ENCODE measurements at places on chromosomes 3 and 15. TPM values are rescaled to one million over a fixed set of nuclear protein-coding genes. Genes with fewer than 3 reads are reported as not detected.

- DNase-seq = no peak
Observed at GRCh38 chr15:68749793-68750192, 70.9 kb downstream of the ANP32A start.

DNA sequence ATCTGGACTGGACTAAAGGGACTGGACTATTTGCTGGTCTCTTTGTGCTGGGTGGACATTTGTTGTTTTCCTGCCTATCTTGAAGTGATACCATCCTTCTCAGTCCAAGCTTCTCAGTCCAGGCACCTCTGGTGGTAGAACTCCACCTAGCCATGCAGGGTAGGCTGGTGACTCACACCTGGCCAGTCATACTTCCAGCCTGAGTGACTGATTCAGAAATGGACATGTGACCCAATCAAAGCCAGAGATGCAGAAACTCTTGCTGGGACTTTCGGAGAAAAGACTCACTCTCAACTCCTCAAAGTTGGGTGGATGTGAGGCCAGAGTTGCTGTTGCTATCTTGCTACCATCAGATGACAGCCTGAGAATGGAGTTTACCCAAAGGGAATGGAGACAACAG, 5.6 kb upstream of the ASB14 start:
- DNase-seq = no peak

DNA sequence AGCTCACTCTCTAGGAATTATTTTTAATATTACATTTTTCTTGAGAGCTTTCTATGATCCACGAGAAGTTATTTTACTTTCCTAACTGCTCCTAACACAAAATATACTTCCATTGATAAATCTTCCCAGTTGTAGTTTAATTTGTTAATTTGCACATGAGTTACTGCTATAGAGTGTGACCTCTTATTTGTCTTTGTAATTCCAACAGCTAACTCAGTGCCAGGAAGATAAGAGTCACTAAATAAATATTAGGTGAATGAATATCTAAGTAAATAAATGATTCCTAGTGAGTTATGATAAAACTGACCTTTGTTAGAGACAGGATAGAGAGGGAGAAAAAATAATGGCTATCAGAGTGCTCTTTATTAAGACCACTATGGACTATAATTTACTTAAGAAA, 319.9 kb downstream of the NAALADL2 start:
- DNase-seq = no peak

DNA sequence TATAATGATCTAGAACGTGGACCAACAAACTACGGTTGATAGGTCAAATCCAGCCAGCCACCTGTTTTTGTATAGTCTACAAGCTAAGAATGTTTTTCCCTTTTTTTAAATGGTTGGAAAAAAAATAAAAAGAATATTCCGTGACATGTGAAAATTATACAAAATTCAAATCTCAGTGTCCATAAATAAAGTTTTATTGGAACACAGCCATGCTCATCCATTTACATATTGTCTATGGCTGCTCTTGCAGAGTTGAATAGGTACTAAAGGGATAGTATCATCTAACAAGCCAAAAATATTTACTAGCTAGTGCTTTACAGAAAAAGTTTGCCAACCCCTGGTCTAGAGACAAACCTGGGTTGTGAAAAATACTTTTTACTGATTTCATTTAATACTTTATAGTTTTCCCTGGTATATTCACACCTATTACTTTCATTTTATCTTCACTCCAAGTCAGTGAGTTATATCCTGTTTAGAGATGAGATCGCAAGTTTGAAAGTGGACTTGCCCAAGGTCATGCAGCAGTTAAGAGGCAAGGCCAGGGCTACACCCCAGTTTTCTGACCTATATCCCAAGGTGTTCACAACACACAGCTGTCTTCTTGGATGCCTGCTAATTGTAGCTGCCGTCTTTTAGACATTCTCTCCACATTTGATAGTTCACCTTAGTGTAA, 58.4 kb downstream of the IGF2BP2 start:
- no peak for DNase-seq

IQCH gene
- total RNA-seq = 1.00 TPM

DNA sequence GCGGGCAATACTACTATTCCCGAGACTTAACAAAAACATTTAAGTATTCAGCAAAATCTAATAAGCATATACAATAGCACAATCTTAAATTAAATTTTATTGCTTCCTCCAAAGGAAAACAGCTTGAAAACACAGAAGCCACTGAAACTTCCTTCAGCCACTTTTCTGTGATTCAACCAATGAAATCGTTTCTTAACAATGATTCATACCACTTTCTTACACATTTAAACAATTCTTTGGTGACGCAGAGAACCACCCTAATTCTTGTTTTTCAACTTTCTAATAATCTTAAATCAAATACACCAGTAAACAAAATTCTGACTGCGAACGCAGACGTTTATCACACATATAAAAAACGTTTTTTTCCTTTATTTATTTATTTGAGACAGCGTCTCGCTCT, 4.1 kb downstream of the TJP1 start:
- no peak for DNase-seq

DNA sequence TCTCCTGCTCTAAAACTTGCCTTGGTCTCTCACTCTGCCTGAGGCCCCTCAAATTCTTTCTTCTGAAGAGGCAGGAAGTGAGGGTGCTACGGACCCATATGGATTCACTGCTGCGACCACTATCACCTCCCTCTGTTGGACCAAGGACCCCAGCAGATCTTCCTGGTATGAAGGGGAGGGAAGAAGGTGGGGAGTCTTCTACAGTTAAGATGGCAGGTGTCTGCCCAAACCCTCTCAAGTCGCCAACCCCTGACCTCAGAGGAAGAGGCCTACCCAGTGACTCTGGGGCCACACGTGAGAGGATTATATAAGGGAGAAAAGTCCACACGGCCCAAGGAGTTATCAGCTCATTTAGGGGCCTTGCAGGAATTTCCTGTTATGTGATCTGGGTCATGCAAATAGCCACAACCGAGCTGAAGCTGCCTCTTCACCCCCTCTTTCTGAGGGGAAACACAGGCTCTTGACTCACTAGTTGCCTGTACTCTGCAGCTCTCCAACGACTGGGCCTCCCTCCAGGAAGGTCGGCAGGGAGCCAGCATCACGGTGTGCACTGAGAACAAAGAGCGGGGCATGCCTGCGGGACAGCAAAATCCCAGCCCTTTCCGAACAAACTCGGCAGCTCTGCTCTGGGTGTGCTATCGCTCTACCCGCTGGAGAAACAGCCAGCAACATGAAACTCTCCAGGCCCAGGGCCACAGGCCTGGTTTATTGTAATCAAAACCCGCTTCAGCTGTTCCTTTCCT, 116.0 kb downstream of the XXYLT1 start:
- no peak for DNase-seq

DNA sequence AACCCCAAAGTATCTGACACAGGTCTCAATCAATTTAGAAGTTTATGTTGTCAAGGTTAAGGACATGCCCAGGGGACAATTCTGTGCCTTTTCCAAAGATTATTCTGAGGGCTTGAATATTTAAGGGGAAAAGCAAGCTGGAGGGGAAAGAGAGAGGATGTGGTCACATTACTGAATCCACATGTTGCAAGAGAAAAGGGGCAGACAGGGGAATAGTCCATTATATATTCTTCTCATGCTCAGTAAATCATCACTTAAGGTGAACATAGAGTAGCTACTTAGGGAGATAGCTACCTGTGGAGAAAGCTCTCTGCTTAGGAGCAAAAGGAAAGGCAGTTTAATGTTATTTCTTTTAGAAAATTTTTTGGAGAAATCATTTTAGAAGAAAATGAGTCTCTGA, 751.6 kb downstream of the SI start:
- no peak for DNase-seq

DNA sequence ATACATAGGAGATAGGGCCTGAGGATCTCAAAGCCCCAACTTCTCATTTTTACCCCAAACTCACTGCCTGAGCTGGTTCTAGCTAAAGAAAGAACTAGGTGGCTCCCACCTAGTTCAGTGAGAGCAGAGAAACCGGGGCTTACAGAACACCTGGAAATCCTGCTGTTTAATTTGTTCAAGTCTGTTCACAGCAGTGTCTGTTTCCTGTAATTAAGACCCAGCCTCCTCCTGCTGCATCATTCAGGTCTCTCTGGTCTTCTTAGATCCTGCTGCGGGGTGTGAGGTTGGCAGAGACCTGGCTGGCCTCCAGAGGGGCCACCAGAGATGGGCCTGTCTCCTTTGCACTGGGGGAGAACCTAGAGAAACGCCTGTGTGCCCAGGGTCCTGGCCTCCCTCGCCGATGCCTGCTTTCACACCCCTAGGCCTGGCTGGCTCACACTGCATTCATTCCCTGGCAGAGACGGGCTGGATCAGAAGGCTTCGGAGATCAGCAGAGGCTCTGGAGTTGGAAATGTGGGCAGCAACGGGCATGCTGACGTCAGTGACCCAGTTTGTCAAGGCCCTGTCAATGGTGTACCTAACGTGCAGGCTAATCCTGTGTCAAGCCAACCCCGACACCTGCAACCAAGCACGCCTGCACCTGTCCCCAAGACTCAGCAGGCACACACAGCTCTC, 4.9 kb upstream of the CHRNA3 start:
- DNase-seq = no peak

GRCh38 chr3:181824961-181825360, 113.2 kb downstream of the SOX2 start:
- no peak for DNase-seq

DNA sequence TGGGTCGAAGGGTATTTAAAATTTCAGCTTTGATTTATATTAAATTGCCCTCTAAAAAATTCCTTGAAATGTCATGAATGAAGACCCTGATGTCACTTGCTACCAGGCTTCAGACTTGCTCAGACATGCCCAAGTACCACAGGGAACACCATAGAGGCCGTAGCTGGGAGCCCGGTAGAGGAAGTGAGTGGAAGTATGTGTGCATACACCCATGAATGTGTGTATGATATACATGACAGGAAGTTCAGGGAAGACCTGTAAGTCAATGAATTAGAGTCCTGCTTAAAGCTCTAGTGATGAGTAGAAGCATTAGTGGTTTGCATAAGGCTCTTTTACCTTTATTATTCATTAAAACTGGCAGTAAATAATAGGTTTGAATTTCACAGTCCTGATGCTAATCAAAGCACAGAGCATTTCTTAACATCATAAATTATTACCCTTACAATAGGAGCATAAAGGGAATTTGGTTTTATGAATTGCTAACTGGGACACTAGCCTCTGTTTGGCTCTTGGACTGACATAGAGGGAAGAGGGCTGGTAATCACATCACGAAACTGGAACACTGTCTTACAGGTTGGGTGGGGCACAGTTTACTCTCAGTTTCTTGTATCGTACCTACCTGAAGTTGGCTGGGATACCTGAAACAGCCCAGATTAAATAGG, 144.4 kb downstream of the CHST2 start:
- no peak for DNase-seq

DNA sequence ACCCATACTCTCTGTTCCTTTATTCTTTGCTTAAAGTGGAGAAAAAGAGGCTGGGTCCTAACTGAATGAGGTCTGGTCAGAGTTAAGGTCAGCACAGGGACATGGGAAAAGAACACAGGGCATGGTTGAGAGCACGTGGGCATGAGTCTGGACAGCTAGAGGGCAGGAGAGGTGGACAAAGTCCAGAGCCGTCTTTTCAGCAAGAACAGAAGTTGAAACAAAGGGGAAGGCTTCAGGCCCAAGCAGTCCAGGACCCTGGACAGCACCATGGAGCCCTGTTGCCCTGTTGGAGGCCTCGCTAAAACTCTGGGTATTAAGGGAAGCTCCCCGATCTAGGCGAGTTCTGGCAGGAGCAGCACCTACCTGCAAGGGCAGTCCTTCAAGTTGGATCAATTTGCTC, 50.7 kb downstream of the XYLB start:
- no peak for DNase-seq

DNA sequence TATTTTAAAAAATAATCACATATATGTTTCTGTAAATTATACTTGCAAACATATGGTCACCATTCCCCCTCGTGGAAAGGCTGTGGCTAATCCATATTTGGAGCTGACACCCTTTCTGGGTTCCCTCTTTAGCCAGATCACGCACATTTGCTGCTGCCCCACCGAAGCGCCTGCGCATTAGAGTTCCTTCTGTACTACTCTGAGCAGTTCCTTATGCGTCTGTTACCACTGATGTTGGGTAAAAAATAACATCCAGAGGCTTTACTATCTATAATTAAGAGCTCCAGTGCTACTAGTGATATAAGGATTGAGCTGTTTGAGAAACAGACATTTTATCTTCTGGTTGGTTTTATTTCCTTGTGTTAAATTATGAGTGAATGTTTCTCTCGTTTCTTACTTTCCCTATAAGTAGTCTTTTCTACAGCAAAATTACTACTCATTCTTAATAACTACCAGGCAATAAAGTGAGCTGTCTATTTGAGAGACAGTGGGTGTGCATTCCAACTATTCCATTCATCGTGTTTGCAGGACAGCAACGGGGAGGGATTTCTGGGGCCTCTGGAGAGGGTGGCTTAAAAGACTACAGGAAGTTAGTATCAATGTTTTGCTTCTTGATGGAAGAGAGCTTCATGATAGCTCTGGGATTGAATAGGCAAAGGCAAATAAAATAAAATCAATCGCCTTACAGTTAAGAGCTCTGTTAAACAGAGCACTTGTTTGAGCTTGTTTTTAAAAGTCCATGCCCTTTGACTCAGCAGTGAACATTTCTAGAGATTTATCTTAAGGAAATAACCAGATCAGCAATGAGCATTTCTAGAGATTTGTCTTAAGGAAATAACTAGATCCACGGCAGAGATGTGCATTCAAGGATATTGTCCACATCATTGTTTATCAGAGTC, 245.2 kb downstream of the CD47 start:
- no peak for DNase-seq

DNA sequence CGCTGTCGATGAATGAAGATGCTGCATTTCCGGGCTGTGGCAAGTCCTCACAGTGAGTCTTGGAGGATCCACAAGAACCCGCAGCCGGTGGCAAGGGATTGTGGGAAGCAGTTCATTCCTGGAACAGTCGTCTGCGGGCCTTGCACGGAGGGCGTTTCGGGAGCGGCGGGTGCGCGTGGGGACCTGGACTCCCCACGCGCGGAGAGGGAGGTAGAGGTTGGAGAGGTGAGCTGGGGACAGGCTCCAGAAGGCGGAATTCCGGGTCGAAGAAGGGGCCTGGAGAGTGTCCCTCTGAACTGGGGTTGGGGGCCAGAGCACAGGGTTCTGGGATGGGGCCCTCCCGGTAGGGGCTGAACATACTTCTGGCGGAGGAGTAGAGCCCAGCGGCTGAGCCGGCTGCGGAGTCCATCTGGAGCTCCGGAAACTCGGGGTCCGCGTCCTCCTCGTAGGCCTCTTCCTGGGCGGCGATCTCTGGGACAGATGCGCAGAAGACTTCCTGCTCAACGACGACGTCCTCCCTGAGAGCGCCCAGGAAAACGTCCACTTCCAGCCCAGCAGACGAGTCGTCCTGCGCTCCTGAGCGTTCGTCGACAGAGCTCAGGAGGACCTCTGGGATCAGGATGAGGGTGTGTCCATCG, 593 bp downstream of the PRR23A start:
- no peak for DNase-seq

GRCh38 chr15:26630857-26631256, 142.0 kb downstream of the GABRB3 start:
- DNase-seq = no peak

DNA sequence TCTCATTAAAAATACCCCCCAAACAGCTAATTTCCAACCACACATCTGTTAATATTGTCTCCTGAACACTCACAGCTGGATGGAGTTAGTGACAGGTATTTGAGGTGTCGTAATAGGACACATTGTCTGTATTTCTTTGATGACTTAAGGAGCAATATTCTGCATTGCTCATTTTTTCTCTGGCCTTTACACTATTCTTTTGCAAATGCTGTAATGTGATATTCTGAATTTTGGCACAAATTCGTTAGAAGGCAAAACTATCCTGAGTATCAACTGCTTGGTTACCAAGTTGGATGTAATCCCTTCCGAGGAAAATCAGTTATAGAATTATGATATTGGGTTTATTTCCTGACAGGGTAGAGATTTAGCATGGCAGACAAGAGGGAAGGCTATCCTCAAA, 1030.2 kb downstream of the MCTP2 start:
- DNase-seq = no peak

- no peak for DNase-seq
Observed at GRCh38 chr3:105836533-105836932, 32.3 kb downstream of the CBLB start.
